ENCODE measurements at places on chromosomes 11 and 22. TPM values are rescaled to one million over a fixed set of nuclear protein-coding genes. Genes with fewer than 3 reads are reported as not detected.

- no peak for DNase-seq
Measured at GRCh38 chr11:133978794-133979193, 22.0 kb upstream of the IGSF9B start.

Gene CDC45
- total RNA-seq: 7.6 TPM

Gene FADS2
- 103 TPM for total RNA-seq

Gene OR2D2
- not detected for total RNA-seq

Gene ANKK1
- total RNA-seq: 0.18 TPM
